ENCODE measurements at places on chromosomes 2 and 18.

GRCh38 chr18:23133860-23134779, 1.2 kb upstream of the CABLES1 start:
- peaks cover 6% of the 10 kb centered on the region for H3K4me1 ChIP-seq
- peak; percentile 68 for DNase-seq
- H3K36me3 ChIP-seq = no peaks in the 10 kb centered on the region
- peak overlapping the region; percentile 90 for H3K27ac ChIP-seq
- H3K4me3 ChIP-seq = peak overlapping the region; percentile 78

GRCh38 chr2:5588601-5589000, 103.6 kb upstream of the SOX11 start:
- H3K27ac ChIP-seq = no peak overlapping the region
- no peak for DNase-seq
- H3K27me3 ChIP-seq = no peaks in the 10 kb centered on the region
- H3K4me3 ChIP-seq = no peak overlapping the region
- no peaks in the 10 kb centered on the region for H3K36me3 ChIP-seq

- no peak for DNase-seq
- no peak overlapping the region for H3K4me3 ChIP-seq
- no peaks in the 10 kb centered on the region for H3K27me3 ChIP-seq
- H3K4me1 ChIP-seq = no peaks in the 10 kb centered on the region
- H3K27ac ChIP-seq = no peak overlapping the region
- H3K36me3 ChIP-seq = no peaks in the 10 kb centered on the region
These were observed 82.0 kb downstream of the RRM2 start for GRCh38 chr2:10204326-10205161.

DNA sequence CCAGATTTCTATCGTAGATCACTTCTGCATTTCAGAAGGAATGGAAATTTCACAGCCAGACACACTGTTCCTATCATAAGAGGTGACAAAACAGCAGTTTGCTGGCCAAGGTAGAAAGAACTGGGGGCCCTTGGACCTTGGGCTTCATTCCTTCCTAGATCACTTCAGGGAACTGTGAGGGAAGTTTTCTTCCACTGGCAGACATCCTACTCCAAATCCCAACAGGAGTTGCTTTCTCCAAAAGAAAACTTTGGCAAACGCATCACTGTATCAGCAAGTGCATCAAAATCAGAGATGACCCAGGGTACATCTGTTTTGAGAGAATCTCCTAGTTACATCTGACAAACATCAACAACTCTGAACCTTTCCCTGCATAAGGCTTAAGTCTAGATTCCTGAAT, 348.4 kb upstream of the KLHL29 start:
- DNase-seq = no peak
- H3K4me3 ChIP-seq = no peak overlapping the region
- peak overlapping the region; percentile 21 for H3K27ac ChIP-seq
- H3K36me3 ChIP-seq = no peaks in the 10 kb centered on the region

GRCh38 chr18:69718912-69719547, 228.6 kb downstream of the CD226 start:
- no peak for DNase-seq
- H3K27ac ChIP-seq = no peak overlapping the region

GRCh38 chr18:58389745-58390144, 239.1 kb downstream of the ALPK2 start:
- no peak overlapping the region for H3K4me3 ChIP-seq
- no peak for DNase-seq
- H3K36me3 ChIP-seq = peaks cover 4% of the 10 kb centered on the region
- H3K4me1 ChIP-seq = no peaks in the 10 kb centered on the region
- no peak overlapping the region for H3K27ac ChIP-seq

DNA sequence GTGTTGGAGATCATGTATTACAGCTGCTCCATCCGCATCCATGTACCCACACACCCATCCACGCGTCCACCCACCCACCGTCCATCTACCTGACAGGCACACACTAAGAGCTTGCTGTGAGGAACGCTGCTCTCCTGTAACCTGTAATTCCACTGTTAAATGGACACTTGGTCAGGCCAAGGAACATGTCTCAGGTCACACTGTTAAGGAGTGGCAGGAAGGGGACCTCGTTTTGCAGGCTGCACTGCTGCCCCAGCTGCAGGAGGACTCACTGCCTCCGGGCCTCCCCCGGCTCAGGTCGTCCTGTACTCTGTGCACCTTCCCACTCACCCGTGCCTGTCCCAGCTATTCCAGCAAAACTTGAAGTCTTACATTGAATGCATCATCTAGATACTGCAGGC, 170.5 kb downstream of the EIPR1 start:
- no peaks in the 10 kb centered on the region for H3K36me3 ChIP-seq
- no peak overlapping the region for H3K27ac ChIP-seq
- no peaks in the 10 kb centered on the region for H3K4me1 ChIP-seq

Measured in breast epithelium (tissue), 4 donors.